ENCODE measurements at places on chromosomes 5 and 9. TPM values are rescaled to one million over a fixed set of nuclear protein-coding genes. Genes with fewer than 3 reads are reported as not detected.

Gene PDE8B
- total RNA-seq: 1.1 TPM

Gene ENHO
- total RNA-seq: 3.5 TPM

Gene GEMIN5
- 18.2 TPM for total RNA-seq

DNA sequence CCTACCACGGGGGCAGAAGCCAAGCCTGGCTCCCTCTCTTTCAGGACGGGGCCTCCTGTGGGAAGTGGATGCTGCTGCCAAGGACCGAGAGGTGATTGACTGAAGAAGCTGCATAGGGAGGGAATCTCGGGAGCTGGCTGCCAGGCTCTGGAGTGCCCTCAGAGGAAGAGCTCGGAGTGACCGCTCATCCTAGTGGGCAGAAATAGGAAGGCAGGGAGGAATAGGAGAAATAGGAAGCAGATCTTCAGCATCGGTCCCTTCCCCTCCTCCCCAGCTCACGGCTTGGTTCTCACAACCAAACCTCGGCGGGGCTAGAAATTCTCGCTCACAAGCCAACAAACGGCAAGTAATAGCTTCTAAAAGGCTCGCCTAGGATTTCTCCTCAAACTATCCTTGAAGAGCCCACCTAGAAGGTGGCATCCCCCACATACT, 159.9 kb upstream of the RAI14 start:
- peaks cover 30% of the 10 kb centered on the region for H3K4me1 ChIP-seq
- no peak overlapping the region for H3K27ac ChIP-seq
- no peaks in the 10 kb centered on the region for H3K36me3 ChIP-seq
- H3K4me3 ChIP-seq: no peak overlapping the region
- H3K27me3 ChIP-seq: no peaks in the 10 kb centered on the region
- no peak for DNase-seq

- no peak overlapping the region for H3K4me3 ChIP-seq
- no peak overlapping the region for H3K27ac ChIP-seq
- DNase-seq: no peak
- H3K36me3 ChIP-seq: no peaks in the 10 kb centered on the region
- no peaks in the 10 kb centered on the region for H3K27me3 ChIP-seq
Measured at GRCh38 chr5:76483433-76483832, 80.3 kb downstream of the IQGAP2 start.

DNA sequence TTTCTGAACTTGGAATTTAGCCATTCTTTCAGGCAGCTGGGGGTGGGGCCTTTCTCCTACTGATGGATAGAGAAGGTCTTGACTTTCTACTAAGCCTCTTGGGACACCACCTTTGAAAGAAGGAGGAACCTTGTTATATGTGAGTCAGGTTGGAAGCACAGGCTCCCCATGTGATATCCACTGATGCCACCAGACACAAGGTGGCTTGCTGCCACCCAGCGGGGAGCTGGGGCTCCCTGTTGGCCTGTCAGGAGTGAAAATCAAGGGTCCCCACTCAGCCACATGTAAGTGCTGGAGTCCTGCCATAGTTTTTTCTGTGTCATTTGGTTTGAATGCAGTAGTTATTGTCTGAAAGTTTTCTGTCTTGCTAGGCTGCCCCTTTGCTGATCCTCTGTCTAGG, 252.4 kb upstream of the NFIL3 start:
- H3K4me3 ChIP-seq: no peak overlapping the region
- no peaks in the 10 kb centered on the region for H3K27me3 ChIP-seq
- DNase-seq: no peak

- H3K27me3 ChIP-seq: no peaks in the 10 kb centered on the region
- no peak overlapping the region for H3K4me3 ChIP-seq
- H3K4me1 ChIP-seq: peaks cover 26% of the 10 kb centered on the region
- no peak overlapping the region for H3K27ac ChIP-seq
- no peak for DNase-seq
Measured at GRCh38 chr5:149824846-149825245, 94.7 kb downstream of the PPARGC1B start.

All from suprapubic skin (tissue), 4 donors.